Activated naive CD4-positive, alpha-beta T cell treated with anti-CD3 and anti-CD28 coated beads for 36 hours (primary cell): ENCODE measurements at places on chromosomes 5 and 9. TPM values are rescaled to one million over a fixed set of nuclear protein-coding genes. Genes with fewer than 3 reads are reported as not detected.

The DDX4 gene
- not detected for total RNA-seq

GRCh38 chr5:74948031-74948546 is 81.9 kb upstream of the FAM169A start:
- DNase-seq: no peak

DNA sequence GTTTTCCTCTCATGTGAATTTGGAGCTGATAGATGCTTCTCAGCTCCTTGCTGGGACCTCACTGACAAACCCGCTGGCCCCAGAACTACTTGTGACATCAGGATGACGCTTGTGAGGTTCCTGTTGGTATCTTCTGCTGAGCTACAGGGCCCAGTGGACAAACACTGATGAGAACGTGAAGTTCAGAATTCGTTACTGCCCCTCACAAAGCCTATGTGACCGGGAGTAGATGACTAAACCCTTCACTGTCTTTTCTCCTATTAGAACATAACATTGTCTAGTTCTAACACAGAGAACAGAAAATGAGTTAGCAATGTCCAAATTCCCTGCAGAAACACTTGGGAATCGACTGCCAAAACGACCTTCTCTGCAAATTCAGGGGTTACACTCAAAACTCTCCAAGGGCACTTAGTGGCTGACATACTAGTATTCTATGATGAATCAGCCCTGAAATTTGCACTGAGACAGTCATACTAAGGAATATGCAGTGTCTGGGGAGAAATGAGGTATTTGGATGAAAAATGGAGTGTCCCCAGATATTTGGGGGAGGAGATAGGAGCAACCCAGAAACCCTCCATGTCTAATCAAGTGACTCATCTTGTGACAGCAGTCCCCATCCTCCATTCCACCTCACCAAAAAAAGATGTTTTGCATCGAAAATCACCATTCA is 143.2 kb upstream of the TRIM32 start:
- no peak for DNase-seq

The PLAC8L1 gene
- total RNA-seq: 0.40 TPM

DNA sequence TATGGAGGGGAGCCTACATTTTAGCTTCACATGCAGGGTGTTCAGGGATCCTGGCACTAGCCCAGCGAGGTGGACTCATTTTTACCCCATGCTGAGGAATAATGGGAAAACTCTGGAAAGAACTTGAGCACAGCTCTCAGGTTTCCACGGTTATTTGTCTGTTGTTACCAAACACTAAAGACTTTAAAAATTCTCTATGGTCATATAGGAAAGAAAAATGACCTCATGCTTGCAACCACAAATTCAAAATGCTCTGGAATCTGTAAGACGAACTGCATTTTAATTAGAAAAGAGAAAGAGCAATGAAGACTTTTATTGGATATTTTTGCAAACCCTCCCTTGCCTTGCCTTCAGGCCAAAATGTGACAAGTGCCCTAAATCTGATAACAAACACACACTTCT is 606.9 kb downstream of the EBF1 start:
- DNase-seq: no peak

DNA sequence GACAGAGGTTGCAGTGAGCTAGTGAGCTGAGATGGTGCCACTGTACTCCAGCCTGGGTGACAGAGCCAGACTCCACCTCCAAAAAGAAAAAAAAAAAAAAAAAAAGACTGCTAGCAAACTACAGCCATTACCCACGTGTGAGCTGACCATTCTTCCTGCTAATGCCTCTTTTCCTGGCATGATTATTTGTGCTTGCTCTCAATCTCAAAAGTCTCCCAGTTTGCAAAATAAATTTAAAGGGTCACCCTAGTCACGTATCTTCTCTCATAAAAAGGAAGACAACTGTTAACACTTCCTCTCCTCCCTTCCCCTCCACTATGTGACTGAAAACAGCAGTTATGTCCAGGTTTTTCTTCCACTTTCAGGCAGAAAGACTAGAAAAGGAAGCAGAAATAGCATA is 37.2 kb downstream of the TRIM36 start:
- DNase-seq: no peak

DNA sequence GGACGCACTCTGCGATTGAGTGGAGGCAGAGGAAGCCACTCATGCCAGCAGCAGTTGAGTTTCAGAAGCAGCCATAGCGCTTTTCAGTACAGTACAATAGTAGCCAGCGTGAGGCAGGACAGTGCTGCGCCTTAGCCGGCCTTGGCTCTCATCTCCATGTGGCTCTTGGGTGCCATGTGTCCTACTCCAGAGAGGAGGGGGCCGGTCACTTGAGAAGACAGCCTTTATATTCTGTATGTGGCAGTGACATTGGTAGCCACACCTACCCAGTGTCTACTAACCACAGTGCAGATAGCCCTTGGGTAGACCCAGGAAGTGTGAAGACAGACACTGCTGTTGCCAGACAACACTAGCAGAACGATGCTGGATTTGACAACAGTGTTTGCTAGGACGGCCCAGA is 42.3 kb downstream of the FAM78A start:
- no peak for DNase-seq

- no peak for DNase-seq
Observed at GRCh38 chr5:10332301-10332700, 21.2 kb upstream of the MARCHF6 start.

DNA sequence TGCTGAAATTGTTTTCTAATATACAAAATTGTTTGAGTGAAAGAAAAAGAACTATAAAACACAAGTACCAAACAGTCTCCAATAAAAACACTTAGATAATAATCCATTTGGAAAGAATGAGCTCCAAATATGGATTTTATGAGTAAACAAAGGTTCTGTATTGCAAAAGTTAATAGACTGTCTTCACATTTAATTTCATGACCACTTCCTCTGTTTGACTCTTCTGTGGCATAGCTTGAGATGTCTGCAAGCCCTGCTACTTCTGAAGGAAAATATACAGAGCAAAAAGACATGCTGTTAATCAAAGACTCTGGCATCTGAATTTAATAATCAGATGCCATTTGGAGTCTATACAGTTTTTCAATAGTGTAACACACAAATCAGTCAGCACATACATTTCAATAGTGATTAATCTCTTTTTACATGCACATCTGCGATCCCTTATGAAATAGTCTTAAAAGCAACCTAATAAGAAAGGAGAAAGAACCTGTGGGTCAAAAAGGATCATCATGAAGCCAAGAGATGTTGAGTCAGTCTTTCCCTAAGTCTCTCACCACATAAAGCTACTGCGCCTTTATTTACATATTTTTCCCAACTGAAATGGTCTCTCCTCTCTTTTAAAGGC is 165.4 kb upstream of the LHFPL2 start:
- DNase-seq: no peak

GRCh38 chr9:87471746-87472145 is 25.9 kb upstream of the DAPK1 start:
- no peak for DNase-seq

DNA sequence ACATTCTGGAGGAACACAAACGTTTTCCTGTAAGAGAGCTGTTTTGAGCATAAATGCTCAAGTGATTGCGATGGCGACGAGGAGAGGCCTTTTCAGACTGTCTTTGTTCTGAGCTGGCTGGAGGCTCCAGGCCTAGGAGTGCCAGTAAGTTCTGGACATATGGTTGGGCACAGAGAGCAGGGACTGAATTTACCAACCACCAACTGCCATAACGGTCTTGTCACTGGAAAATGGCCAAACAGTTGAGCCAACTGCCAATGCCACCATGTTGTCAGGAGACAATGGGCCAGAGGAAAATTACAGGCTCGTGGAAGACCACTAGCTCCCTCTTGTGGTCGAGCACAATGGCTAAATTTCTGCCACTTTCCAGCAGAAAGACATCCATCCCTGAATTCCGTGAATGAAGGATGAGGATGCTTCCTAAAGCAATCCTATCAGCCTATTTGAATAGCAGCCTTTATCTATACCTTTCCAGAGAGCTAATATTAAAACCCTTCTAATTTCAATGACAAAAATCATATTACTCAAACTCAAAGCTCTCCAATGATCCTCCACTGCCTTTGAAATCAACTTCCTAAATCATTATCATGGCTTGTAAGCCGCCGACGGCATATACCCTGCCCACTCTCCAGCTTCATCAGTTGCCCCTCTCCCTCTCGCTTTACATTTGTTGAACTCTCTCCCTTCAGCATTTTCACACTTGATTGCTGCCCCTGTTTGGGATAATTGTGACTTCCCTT is 66.9 kb upstream of the GLIS3 start:
- peak; percentile 60 for DNase-seq

- DNase-seq: no peak
Observed at GRCh38 chr9:26271495-26272122, 593.4 kb upstream of the TUSC1 start.
